ENCODE measurements at places on chromosomes 11 and 22.
A peak's percentile ranks its signal among the peaks of the same experiment; 100 is the strongest.

DNA sequence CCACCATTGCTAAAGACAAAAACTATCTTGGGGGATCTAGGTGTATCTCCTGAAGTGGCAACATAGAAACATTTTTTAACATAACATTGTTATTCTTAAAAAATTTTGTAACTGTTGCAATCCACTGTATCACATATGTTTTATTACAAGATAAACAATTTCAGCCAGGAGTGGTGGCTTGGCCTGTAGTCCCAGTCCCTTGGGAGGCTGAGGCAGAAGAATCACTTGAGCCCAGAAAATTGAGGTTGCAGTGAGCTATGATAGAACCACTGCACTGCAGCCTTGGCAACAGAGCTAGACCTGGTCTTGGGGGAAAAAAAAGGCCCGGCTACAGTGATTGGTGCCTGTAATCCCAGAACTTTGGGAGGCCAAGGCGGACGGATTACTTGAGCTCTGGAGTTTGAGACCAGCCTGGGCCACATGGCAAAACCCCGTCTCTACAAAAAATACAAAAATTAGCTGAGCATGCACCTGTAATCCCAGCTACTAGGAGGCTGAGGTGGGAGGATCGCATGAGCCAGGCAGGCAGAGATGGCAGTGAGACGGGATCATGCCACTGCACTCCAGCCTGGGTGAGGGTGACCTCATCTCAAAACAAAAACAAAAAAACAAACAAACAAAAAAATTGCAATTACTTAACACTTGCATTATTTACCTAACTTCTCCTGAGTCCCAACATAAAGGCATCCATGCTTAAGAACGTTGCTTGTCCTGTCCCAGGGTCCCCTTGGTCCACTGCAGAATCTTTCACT lies 1.5 kb upstream of the DEPDC5 start:
- DNase-seq, result no peak

GRCh38 chr11:19625438-19625837 lies 87.2 kb upstream of the NAV2 start:
- DNase-seq, result no peak

- no peak for DNase-seq
Observed at GRCh38 chr11:72067676-72068075, 12.7 kb downstream of the NUMA1 start.

DNA sequence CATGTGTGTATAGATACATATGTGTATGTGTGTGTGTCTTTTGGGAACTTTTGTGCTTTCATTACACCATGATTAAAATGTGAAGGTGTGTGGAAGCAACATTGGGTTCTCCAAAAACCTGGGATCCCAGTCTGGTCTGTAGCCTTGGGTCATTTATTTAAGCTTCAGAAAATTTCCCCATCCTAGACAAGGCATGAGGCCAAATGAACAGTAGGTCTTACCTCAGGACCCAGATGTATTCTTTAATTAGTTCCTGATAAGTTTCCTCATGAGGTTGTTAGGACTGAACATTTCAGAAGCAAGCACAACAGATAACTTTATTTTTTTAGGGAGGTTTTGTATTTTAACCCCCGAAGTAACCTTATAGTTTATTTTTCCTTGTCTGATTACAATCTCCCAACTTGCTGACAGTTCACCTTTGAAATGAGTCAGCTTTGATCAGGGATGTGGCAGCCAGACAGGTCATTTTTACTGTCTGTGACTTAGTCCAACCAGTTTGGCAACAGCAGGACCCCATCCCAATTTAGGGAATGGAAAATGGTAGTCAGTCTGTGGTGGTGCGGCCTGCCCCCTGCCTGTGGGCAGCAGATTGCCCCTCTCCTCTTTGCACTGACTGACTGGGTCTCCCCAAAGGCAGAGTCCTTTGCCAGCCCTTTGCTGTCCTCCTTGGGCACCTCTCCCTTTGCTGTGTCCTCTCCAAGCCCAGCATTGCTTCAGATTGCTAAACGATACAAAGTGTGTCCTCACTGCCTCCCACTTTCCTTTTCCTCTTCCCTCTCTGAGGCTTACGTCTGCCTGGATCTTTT lies 88.3 kb downstream of the NAV2 start:
- no peak for DNase-seq

GRCh38 chr22:27345691-27346090 lies 455.9 kb downstream of the MN1 start:
- no peak for DNase-seq

DNA sequence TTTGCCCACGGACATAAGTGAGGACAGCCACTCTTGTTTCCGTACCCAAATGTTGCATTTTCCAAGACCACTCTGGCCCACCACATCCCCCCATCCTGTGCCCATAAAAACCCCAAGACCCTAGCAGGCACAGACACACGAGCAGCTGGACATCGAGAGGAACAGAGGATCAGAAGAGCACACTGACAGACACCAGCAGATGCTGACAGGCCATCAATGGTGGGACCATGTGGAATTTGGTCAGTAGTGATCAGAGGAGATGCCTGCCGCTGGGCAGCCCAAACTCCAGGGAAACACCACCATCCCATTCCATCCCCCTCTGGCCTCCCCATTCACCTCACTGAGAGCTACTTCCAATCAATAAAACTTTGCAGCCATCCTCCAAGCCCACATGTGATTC lies 87.0 kb downstream of the DLG2 start:
- DNase-seq, result no peak

- no peak for DNase-seq
Observed at GRCh38 chr11:2216400-2217064, 44.9 kb upstream of the TH start.

- DNase-seq, result peak; percentile 9
Observed at GRCh38 chr22:20509344-20510047, 2.1 kb downstream of the MED15 start.

DNA sequence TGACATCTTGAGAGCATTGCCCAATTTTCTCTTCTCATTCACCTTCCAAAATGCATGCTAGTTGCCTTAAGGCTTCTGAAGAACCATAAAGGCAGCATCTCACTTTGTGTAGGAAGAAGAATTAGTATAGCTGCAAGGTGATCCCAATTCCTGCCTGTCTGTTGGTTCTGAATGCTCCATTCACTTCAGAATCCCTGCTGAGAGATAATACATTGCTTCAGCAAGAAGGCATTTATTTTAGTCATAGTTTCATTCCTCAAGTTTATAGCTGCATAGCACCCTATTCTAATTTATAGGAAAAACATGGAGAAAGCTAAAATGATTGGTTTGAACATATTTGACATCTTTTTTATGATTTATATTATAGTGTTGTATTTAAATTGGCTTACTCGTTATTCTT lies 181.3 kb downstream of the METTL15 start:
- no peak for DNase-seq

GRCh38 chr11:22795914-22796313 lies 33.7 kb downstream of the SVIP start:
- DNase-seq, result no peak

- DNase-seq, result no peak
Observed at GRCh38 chr11:12797996-12798395, 123.8 kb downstream of the TEAD1 start.

- DNase-seq, result no peak
Observed at GRCh38 chr22:48456449-48456848, 1371.2 kb downstream of the BRD1 start.

DNA sequence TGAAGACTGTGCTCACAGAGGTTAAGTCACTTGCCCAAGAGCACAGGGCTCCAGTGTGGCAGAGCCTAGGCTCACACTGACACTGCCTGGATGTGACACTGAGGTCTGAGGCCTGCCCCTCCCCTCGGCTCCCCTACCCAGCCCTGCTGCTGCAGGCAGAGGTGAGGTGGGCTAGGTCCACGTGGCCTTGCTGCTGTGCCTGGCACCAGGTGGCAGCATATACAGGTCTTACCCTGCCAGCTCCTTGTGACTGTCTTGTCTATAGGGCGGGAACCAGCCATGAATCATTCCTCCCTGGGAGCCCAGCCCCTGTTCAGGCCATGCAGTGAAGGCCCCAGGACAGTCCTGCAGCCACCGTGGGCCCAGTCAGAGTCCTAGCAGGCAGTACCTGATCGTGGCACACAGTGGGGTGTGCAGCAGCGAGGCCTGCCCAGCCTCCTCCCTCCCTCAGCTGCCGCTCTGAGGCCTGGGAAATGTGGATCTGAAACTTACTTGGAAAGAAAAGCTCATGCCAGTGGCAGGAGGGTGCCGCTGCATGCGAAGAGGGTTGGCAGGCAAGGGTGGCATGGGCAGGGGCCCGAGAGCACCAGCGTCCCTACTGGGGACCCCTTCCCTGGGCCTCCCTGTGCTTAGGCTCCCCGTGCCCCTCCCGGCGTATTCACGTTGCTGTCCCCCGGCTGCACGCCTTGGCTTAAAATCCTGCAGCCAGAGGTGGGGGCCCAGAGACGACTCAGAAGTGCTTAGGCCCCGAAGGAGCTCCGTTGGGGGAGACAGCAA lies 1.2 kb upstream of the CERK start:
- no peak for DNase-seq

DNA sequence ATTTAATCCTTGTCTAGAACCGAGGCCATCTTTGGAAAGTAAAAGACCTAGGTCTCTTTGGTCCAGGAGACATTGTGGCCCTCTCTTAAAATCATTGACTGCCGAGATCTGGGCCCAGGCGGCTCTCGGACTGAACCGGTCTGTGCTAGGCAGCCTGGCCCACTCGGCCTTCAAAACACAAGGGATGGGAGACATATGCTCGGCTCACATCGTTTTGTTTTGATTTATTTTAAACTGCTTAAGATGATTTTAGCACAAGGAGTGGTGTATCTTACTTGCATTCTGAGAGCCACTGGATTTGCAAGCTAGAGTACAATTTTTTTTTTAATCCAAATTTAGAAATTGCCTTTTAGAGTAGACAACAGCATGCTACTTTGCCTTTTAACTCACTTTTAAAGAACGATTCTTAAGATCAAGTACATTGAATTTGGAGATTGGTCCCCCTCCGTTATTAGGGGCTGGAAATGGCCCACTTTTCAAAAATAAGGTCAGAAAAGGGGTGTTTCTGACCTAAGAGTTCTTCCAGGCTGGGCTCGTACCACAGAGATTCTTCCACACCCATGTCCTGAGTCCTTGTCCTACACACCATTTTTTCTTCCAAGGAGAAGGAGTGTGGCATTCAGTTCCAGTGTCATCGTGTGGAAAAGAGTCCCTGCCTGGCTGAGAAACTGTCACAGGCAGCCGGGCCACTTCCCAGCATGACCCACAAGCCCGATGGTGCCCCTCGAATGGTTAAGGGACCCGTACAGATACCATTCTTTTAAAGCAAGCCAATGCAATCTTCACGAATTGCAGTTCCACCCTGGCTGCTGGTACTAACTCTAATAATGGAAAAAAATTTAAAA lies 80.5 kb upstream of the WNT7B start:
- DNase-seq, result no peak

DNA sequence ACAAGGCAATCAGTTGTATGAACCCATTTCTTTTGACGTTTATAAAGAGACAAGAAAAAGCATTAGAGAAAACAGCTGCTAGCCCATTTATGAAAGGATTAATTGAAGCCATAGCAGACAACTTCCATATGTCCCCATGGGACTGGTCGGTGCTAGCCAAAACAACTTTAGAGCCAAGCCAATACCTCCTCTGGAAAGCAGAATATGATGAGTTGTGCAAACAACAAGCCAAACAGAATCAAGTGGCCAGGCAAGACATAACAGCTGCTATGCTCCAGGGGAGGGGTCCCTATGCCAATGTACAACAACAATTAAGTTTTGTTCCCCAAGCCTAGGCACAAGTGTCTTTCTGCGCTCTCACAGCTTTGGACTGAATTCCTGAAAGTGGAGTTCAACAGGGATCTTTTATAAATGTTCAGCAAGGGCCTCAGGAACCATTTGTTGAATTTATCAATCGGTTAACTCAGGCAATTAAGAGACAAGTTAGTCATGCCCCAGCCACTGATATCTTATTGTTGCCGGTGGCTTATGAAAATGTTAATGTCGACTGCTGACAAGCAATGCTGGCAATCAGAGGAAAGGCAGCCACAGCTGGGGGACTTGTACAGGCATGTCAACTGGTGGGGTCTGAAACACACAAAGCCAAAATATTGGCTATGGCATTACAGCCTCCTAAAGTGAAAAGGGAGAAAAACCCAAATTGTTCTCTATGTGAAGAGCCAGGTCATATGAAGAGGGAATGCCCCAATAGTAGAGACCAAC lies 1593.1 kb upstream of the TENM4 start:
- no peak for DNase-seq

GRCh38 chr22:27218012-27218920 lies 560.9 kb downstream of the MIAT start:
- no peak for DNase-seq

GRCh38 chr22:31269892-31270579 lies 22.3 kb downstream of the PIK3IP1 start:
- no peak for DNase-seq

- DNase-seq, result no peak
Observed at GRCh38 chr11:119763071-119763728, 34.2 kb upstream of the NECTIN1 start.

DNA sequence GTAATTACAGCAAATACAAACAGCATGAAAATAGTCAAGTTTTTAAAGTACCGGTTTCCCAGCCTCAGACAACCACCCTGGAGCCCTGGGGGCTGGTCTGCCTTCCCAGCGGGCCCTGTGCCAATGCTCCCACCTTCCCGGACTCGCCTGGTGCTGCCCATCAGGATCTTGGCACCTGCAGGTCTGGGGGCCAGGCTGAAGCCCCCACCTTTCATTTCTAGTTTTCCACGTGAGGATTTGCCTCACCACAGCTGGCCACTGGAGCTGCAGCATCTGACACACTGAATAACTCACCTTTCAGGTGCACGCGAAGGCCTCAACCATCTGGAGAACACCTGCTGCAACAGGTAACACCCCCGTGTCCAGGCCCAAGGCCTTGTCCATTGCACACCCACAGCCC lies 108.7 kb upstream of the THY1 start:
- DNase-seq, result no peak

- DNase-seq, result no peak
Observed at GRCh38 chr11:132626446-132626845, 905.9 kb downstream of the OPCML start.

GRCh38 chr11:68213135-68213515 lies at the start of gene KMT5B:
KMT5B (minus strand) TSS chr11:68213296; CDS start chr11:68190076, 23,220 bp downstream.
- no peak for DNase-seq

DNA sequence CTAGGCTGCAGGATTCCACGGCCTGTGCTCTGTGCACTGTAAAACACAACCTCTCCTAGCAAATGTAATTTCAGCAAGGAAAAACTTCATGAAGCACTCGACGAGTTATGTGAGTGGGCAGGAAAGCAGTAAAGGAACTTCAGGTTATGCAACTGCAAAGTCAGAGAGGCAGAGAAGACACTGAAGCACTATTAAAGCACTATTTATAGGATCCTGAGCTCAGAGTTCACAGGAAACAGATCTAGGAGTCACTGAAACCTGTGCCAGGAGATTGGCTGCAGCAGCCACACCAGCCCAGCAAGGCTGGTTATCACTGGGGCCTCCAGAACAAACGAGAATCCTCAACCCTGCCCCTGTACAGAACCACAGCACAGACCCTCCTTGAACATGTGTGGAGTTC lies 2.5 kb downstream of the SMIM35 start:
- no peak for DNase-seq

GRCh38 chr22:29837741-29838598 lies at the start of gene ASCC2:
ASCC2 (minus strand) TSS chr22:29838274; CDS start chr22:29832325, 5,949 bp downstream.
- DNase-seq, result peak; percentile 99

GRCh38 chr11:108906329-108906728 lies 241.5 kb downstream of the DDX10 start:
- DNase-seq, result no peak
